ENCODE measurements at places on chromosomes 2 and 18.
A peak's percentile ranks its signal among the peaks of the same experiment; 100 is the strongest.

DNA sequence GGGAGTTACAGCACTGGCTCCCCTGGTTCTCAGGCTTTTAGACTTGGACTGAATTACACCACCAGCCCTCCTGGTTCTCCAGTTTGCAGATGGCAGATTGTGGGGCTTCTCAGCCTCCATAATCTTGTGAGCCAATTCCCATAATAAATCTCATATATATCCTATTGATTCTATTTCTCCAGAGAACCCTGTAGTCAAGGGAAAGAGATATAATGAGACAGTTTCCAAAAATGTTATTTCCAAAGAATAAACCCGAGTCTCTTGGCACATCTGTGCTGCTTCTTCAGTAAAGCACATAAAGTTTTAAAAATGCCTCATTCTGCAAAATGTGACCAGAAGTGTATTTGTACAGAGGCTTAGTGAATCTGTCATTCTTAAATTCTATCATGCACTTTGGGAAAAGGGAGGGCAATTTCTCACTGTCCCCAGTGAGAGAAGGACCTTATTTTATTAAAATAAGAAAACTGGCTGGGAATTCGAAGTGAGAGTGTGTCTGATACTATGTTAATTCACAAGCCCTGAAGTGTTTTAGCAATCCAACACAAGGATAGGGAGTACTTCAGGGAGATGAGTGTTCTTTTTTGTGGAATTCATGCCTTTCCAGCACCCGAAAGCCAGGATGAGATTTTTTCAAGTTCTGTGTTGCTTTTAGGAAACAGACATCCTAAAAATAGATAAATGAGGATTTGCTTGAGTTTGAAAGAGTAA lies 282.4 kb upstream of the CHAC2 start:
- no peak for DNase-seq

GRCh38 chr2:16617282-16618266 lies 48.1 kb downstream of the CYRIA start:
- peak; percentile 12 for DNase-seq

DNA sequence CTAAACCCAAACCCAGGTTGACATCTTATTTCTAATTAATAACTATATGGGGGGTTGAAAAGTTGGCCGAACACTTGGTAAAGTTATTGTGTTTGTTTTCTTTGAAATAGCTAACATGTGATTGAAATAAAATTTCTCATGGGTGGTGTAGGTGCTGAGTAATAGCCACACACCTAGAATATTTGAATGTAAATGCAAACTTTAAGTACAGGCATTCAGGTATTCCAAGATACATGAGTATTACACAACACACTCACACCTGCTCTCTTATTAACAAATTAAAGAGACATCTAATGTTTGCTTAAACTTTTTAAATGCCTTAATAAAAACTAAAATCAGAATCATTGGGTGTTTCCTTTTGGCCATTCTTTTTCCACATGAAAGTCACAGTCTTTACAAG lies 165.5 kb downstream of the EHBP1 start:
- no peak for DNase-seq

DNA sequence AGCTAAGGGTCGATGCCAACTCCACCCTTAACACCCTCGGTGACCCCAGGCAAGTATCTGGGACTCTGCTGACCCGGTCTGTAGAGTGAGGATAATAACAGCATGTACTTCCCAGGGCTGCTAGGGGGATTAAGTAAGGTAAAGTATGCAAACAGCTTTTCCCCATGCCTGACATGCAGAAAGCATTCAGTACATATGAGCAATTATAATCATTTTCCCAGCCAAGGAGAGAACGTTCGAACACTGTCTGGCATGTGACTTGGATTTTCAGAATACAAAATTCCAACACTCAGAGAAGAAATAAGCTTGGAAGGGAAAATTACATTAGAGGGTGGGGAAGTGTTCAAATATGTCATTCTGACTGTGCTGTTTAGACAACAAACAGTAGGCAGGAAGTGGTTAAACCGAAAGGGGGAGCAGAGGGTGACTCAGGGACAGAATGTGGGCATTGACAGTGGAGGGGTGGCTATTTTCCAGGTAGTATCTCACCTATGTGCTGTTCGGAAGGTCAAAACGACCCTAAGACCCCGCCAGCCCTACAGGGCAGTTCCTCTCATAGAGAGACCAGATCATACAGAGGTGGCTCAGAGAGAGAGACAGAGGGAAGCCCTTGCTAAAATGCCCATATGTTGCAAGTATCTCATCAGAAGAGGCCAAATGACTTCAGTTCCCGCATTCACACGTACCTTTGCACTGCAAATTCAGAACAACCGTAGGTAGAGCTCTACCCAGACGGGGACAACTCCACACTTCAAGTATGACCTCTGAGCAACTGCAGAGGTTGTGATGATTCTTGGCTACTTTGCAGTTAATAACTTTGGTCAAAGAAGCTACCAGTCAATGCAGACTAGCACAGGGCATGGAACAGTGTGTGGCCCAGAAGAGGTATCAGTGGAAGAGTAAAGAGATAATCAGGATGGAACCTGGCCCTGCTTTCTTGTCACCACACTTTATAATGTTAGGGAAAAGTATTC lies 14.8 kb downstream of the ASPRV1 start:
- DNase-seq: peak; percentile 51

DNA sequence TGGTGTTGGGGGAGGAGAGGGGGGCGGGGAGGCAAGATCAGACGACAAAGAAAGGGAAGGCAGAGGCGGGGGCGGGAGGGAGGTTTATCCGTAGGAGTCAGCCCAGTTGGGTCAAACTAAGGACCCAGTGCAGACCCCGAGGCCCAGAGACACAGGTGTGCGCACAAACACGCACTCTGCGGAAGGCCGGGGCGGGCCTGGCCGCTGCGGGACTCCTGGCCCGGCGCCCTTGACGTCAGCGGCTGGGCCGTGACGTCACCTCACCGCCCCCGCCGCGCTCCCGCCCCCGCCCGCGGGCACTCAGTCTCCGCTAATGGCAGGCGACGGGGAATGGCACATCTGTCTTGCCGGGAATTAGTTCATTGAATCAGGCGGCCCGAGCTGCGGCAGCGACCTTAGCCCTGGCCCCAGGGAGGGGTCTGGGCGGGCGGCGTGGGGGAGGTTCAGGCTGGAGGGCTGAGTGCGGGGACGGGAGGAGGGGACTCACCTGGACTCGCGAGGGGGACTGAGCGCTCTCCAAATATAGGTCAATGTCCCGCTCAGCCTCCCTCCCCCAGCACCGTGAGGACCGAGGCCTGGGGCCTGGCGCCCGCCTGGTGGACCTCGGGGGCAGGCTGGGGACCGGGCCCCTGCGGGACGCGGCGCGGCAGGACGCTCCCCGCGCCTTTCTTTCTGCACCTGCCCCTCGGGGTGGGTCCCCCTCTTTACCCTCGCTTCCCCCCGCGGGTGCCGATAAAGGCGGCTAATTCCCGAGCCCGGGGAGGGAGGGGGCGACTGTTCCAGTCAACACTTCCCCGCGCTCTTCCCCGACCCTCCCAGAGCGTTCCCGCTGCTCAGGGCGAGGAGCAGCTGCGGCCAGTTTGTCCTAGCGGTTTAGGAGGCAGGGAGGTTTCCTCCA lies 15.5 kb upstream of the ECEL1 start:
- peak; percentile 83 for DNase-seq

GRCh38 chr2:215238485-215239098 lies 73.3 kb upstream of the ATIC start:
- DNase-seq: no peak

DNA sequence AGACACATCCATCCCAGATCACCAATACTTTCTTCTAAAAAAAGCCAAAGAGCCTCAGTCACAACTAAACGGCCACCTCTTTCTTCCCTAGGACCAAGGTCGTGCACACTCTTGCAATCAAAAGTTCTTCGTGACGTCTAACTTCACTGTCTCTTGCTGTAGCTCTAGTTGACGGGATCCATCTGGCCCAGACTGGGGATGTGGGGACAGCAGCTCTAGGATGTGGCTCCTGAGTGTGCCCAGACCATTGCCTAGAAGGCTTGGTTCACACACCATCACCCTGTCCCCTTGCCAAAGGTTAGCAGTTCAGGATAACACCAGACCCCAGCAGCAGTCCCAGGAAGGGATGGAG lies 98.2 kb downstream of the TNS1 start:
- no peak for DNase-seq

GRCh38 chr2:61433606-61434005 lies 37.3 kb downstream of the USP34 start:
- no peak for DNase-seq

DNA sequence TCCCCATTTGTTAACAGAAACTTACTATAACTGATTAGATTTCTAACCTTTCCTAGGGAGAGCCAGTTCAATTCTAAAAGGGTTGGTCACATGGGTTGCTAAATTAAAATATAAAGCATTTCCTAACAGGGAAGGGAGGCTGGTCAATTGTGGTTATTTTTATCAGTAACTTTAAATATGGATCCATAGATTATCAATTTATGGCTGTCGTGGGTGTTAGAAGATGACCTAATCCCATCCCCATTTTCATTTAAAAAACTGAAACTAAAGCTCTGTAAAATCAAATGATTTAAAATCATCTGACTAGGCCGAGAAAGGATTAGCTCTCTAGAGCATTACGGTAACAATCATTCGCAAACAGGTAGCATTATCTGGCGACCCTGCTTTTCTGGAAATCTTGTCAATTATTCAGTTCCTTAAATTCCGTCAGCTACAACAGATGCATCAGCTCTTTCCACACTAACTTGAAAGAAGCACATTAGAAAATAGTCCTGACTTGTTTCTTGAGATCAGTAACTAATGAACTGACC lies 953 bp upstream of the HNRNPA3 start:
- peak; percentile 26 for DNase-seq

- peak; percentile 70 for DNase-seq
These were observed 24.7 kb downstream of the IL1B start for GRCh38 chr2:112811841-112812306.

DNA sequence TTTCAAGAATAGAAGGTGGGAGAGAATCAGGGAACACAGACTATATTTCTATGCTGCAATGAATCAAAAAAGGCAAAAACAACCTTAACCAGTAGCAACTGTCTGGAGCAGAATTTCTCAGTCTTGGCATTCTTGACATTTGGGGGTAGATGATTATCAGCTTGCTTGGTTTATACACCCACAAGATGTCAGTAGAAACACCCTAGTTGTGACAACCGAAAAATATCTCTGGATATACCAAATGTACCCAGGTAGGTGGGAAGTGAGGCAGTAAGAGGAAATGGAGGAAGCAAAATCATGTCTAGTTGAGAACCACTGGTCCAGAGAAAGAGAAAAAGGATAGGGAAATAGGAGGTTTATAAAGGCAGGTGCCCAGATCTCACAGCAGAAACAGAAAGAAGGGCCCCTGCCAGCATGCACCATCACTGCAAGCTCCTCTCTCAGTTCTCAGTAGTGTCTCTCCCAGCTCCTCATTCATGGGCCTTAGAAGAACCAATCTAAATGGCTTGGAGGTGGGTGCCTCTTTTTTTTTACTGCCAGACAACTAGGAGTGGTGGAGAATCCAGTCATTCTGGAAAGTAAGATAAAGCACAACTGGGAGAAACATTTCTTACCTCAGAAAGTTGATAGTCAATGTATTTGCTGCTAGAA lies 50.4 kb downstream of the MBD2 start:
- no peak for DNase-seq

GRCh38 chr2:101692041-101692440 lies 5.5 kb upstream of the MAP4K4 start:
- no peak for DNase-seq

DNA sequence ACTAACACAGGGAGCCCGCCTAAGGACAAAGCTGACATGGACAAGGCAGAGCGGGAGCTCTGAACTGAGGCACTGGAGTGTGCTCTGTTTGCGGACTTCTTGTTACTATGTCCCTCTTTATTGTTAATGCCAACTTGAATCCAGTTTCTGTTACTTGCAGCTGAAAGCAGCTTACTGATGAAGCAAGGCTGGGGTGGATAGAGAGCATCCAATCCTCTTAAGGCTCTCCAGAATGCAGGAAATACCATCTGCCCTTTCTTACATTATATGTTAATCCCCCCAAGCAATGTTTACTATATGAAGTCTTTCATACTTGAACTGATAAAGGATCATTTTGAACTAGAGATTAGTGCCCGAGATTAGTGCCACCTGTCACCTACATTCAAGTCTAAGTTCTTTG lies 9.4 kb downstream of the FAM210A start:
- DNase-seq: no peak

DNA sequence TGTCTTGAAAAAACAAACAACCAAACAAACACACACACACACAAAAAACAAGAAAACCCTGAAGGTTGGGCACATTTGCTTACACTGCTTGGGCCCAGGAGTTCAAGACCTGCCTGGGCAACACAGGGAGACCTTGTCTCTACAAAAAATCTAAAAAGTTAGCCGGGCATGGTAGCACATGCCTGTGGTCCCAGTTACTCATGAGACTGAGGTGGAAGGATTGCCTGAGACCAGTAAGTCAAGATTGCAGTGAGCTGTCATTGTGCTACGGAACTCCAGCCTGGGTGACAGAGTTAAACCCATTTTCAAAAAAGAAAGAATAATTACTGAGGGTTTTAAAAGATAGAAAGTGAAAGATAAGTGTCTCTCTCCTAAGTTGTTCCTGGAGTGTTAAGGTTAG lies 103.4 kb downstream of the MBD5 start:
- DNase-seq: no peak

DNA sequence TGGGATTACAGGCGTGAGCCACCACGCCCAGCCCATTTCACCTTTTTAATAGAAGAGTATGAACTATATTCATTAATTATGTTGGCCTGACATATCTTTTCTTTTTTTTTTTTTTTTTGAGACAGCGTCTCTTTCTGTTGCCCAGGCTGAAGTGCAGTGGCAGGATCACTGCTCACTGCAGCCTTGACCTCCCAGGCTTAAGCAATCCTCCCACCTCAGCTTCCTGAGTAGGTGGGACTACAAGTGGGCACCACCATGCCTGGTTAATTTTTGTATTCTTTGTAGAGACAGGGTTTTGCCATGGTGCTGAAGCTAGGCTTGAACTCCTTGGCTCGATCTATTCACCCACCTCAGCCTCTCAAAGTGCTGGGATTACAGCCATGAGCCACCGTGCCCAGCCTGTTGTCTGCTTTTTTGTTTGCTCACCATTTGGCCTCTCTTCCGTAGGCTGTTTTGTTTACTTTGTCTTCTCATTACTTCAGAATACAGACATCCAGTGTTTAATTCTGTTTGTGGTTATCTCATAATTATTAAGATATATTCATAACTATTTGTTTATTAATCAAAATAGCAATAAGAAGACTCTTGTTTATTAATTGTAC lies 16.3 kb upstream of the CDH2 start:
- DNase-seq: no peak

GRCh38 chr2:61660511-61661388 lies 122.6 kb upstream of the XPO1 start:
- DNase-seq: peak; percentile 23

GRCh38 chr18:3119401-3120341 lies 100.1 kb downstream of the MYOM1 start:
- DNase-seq: no peak

- DNase-seq: peak; percentile 28
These were observed 26.0 kb upstream of the SP3 start for GRCh38 chr2:173990970-173991819.

GRCh38 chr2:45401431-45401922 lies 209.6 kb downstream of the SRBD1 start:
- no peak for DNase-seq

GRCh38 chr2:30394096-30394495 lies 53.0 kb upstream of the LCLAT1 start:
- no peak for DNase-seq

GRCh38 chr2:143907801-143908200 lies 612.1 kb downstream of the ZEB2 start:
- DNase-seq: no peak

- DNase-seq: no peak
These were observed 355.0 kb upstream of the LYPD1 start for GRCh38 chr2:133025004-133025403.

- no peak for DNase-seq
These were observed 244.7 kb downstream of the KCNS3 start for GRCh38 chr2:18123211-18123570.

- no peak for DNase-seq
These were observed 96.5 kb downstream of the XIRP2 start for GRCh38 chr2:166984797-166985196.

Data from small intestine (tissue), 16 donors.